ENCODE measurements at places on chromosomes 7 and 10.

- no peak for DNase-seq
Observed at GRCh38 chr7:30915751-30916150, 4.1 kb downstream of the AQP1 start.

- no peak for DNase-seq
Observed at GRCh38 chr10:93181271-93182048, 107.8 kb downstream of the CYP26A1 start.

DNA sequence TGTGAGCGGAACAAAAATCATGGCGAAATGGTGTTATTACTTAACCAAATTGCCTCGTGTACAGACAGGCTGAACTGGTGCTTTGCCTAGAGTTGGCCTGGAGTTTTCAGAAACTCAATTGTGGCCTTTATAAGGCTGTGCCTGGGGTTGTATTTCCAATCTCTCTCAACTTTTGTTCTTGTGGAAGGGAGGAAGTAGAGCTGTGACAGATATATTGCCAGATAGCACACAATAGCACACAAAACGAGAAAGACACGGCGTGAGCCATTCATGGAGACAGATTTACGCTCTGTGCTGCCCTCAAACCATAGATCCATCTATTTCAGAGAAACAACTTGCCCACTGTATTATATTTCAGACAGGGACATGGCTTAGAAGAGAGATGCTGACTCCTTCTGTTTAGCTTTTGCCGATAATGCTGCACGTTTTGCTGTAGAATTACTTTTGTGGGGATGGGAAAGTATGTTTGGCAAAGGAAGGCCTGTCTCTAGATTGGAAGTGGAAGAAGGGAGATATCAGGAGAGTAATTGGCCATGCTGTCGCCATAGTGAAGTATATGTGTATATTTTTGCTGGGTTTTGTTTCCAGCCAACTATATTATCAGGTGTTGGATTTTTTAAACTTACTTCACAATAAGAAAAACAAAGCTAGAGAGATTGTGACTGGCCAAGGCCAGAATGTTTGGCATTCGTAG lies 80.4 kb downstream of the AUTS2 start:
- DNase-seq, result no peak

- DNase-seq, result no peak
Observed at GRCh38 chr7:106890952-106891351, 25.9 kb downstream of the PIK3CG start.

GRCh38 chr10:75980419-75981002 lies 549.1 kb downstream of the LRMDA start:
- DNase-seq, result no peak

GRCh38 chr7:18702071-18702829 lies 206.7 kb downstream of the HDAC9 start:
- DNase-seq, result no peak

DNA sequence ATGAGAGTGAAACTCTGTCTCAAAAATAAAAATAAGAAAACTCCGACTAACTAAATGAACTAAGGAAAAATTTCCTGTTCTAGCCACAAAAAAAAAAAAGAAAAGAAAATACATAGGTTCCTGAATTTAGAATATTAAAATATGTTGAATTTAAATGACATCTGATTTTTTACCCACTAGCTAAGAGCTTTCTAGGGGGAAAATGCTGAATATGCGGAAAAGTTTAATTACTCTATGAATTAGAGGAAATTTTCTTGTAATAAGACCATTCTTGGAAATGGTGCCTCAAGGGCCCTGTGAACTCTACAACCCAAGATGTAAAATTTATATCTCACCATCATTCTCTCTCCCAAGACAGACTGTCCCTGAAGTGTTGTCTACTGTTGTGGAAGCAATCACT lies 165.0 kb upstream of the CALN1 start:
- DNase-seq, result no peak

DNA sequence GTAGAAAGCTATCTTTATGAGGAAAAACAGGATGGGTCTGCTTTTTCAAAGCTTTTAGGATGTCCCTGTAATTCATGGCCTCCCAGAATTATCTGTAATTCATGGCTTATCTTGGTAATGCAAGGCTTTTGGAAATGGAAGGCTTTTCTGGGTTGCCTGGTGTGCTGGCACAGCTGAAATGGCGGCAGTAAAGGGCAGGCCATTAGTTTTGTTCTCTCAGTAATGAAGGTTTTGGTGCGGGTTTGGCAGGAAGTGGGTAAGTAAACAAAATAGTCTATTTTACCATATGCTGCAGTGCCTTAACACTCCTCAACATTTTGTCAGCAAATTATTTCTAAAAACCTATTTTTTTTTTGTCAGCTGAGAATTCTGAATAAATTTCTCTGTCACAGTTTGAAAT lies 69.3 kb downstream of the LRGUK start:
- DNase-seq, result no peak

- DNase-seq, result no peak
Observed at GRCh38 chr10:106917452-106918055, 247.0 kb downstream of the SORCS1 start.

DNA sequence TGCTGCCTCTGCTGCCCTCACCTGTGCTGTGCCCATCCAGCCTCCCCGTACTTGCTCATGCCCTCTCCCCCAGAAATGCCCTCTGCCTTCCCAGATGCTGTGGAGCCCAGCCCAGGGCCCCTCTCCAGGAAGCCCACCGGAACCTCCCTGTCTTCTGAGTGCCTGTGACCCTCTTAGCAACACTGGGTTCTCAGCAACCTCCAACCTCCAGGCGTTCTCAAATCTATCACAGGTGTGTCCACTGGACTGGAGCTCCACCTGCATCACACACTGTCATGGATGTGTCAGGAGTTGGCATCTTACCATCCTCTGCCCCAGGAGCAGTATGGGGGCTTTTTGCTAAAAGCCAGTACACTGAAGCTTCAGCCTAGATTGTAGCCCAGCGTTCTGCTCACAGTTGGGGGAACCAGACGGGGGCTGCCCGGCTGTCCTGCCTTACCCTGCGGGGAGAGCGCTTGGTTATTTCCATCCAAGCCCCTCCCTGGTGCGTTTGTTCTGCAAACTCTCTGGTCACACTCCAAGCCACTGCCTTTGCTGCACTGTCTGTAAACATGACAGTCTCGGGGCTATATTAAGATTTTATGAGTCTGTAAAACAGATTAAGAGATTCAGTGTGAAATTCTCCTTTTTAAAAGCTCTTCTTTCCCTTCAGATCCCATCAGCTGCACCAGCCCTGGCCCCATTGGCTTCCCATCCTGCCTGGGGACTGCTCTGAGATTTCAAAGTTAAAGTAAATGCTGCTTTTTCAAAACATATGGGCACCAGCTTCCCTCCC lies 71.3 kb upstream of the CPXM2 start:
- DNase-seq, result no peak

DNA sequence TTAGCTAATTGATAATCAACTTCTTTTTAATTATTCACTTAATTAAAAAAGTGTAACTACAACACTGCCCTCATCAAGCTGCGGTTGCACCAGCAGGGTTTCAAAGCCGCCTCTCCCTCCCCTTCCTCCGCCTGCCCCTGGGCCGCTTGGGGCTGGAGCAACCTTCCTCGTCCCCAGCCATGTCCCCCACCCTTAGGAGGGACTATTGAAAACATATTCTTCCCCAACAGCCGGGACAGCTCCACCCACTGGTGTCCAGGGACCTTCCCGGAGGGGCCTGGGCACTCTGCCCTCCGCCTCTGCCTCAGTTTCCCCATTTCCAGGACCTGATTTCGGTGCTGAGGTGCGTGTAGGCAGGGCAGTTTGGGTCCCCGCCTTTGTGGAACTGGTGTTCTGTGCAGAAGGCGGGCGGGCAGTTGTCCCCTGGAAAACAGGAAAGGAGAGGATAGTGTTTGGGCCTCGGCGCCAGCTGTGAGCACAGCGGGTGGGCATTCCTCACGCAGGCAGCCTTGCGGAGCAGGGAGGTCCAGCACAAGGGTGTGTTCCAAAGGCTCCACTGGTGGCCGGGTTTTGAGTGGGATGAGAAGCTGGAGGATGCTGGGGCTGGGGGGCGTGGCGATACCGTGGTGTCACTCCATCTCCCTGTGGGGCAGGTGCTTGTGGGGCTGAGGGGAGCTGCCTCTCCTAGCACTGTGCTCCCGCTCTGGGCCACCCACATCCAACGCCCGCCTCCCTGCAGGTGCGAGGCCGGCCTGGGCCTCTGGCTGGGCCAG lies 15.7 kb downstream of the UNCX start:
- no peak for DNase-seq

DNA sequence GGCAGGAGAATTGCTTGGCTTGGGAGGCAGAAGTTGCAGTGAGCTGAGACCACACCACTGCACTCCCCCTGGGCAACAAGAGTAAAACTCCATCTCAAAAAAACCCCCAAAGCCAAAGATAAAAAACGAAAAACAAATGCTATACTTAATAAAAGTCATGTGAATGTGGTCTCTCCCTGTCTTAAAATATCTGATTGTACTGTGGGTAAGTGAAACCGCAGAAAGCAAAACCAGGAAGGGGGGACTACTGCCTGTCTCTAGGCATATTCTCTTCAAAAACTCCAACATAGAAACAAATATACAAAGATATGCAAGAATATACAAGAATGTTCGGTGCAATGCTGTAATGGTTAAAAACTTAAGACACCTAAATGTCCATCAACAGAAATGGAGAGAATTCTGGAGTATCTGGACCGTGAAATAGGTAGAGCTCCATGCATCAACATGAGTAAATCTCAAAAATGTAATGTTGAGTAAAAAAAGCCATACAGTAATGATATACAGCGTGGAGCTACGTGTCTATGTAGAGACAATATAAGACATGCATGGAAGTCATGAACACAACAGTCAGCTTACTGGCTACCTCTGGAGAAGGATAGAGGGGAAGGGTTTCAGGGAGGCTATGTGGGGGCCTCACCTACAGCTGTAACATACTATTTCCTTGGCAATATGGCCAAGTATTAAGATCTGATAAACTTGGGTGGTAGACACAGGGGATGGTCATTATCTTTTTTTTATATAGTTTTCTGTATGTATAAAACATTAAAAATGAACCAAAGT lies 2.1 kb downstream of the ZNF394 start:
- DNase-seq, result no peak

GRCh38 chr10:130547368-130547767 lies 411.2 kb downstream of the GLRX3 start:
- no peak for DNase-seq

DNA sequence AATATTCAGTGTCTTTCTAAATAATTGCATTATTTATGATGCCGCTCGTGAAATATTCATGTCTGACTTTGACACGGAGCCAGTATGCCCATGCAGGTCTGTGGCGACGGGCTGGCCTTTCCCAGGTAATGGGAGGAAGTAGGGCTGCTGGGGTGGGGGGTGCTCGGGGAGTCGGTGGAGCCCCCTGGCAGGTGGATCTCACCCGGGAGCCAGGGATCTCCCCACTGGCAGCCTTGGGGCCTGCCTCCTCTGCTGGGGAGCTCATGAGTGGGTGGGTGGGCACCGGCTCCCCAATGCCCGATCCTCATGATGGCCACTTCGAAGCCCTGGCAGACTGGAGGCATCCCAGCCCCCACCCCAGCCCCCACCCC lies 52.8 kb downstream of the PWWP2B start:
- DNase-seq, result no peak

DNA sequence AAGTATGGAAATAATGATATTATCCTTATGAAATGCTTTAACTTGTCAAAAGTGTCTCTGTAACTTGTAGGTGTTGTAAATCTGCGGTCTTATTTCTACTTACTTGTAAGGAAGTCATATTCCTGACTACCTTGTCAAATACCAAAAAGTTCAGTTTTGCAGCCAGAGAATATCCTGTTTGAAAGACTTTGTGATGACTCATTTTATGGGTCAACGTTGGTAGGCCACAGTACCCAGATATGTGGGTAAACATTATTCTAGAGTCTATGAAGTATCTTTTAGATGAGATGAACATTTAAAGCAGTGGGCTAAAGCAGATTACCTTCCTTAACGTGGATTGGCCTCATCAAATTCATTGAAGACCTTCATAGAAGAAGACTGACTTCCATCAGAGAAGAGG lies 195.3 kb downstream of the PPP1R9A start:
- DNase-seq, result no peak

- no peak for DNase-seq
Observed at GRCh38 chr7:122546496-122546895, 152.4 kb downstream of the RNF133 start.

DNA sequence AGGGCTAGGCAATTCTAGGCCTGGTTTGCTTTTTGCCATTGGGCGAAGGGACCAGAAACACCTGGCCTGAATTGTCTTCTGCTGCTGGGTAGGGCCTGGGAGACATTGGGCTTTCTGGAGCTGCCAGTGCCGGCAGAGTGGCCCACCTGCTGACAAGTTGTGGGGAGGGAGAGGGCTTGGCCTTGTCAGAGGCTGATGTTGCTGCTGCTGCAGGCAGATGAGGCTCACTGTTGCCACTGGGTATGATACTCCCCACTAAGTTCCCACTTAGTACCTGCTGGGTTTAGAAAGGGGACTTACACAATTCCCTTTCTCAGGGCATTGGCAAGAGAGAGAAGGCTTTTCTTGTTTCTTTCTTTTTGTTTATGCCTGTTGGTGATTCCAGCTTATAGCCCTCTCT lies 289.6 kb upstream of the NPVF start:
- no peak for DNase-seq
